ENCODE measurements at places on chromosomes 11 and 22. TPM values are rescaled to one million over a fixed set of nuclear protein-coding genes. Genes with fewer than 3 reads are reported as not detected.

- no peak for DNase-seq
These were observed 328.0 kb downstream of the MN1 start for GRCh38 chr22:27473533-27473932.

The ZNRF3 gene
- total RNA-seq = 0.79 TPM

The GDPD4 gene
- not detected for total RNA-seq

The CNIH2 gene
- total RNA-seq = 1.1 TPM

- DNase-seq = no peak
These were observed 58.4 kb upstream of the NUP50 start for GRCh38 chr22:45105281-45105702.

The MICALL1 gene
- 19.7 TPM for total RNA-seq

DNA sequence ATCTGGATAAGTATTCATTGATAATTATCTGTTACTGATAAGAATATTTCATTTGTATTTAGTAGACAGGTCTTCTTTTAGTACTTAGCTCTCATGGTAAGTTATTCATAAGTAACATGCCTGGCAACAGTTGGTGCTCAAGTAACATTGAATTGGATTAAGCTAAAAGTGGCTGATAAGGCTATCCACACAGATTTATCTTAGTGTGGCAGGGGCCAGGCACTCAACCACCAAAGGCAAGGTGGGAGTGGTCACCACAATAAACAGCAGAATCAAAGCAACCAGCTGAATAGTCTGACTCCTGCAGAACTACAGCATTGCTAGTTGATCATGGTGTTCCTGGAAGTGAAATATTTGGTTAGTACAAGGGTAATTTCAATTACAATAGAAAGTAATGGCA, 33.0 kb upstream of the NARS2 start:
- DNase-seq = no peak

- DNase-seq = no peak
These were observed 18.4 kb downstream of the DKK3 start for GRCh38 chr11:11989774-11990744.

The SLC1A2 gene
- total RNA-seq = not detected

DNA sequence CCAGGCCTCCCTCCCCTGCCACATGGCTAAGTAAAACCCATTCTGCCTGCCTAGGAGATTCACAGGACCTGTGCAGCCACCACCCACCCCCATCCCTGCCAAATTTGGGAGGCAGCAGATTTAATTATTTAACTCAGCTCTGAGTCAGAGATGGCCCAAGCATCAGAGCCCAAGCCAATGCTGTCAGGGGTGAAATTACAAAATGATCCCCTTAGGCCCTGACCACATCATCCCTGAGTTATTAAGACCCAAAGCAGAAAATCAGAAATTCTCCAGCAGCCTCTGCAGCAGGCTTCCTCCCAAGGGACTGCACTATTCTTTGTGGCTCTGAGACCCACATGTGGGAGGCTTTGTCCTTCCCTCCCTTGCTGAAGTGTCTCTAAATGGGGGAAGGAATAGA, 52.8 kb upstream of the RRAS2 start:
- no peak for DNase-seq

DNA sequence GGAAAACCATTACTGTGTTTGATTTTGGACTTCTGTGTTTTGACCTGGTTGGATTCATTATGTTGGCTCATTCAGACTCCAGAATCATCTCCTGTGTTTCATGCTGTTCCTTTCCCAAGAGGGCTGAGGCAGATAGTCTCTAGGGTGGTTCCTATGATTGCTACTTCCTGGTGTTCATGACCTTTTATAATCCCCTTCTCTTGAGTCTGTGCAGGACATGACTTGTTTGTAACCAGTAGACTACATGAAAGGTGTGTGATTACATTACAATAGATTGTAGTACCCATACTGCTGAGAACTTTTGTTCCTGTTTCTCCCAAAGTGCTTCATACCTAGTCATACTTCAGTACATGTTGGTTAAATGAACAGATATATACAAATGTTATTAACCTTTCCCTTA, 700.6 kb downstream of the METTL15 start:
- no peak for DNase-seq

The UPK3A gene
- total RNA-seq = not detected

GRCh38 chr11:60777572-60777971, 7.6 kb upstream of the MS4A10 start:
- DNase-seq = no peak

DNA sequence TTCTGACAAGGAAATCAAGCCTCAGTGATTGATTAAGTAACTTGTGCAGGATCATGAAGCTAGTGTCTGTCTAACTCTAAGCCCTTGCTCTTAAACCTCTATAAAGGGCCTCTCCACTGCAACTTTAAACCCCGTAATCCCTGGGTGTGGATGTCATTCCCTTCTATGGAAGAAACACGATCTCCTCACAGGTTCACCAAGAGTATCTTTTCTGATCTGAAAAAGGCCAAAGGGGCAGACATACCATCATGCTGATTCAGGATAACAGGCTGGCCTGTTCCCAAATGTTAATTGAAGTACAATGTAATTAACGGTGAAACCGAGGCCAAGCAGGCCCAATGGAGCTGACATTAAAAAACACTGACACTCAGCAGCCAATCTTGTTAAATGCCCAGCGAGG, 17.1 kb downstream of the TTC12 start:
- no peak for DNase-seq

DNA sequence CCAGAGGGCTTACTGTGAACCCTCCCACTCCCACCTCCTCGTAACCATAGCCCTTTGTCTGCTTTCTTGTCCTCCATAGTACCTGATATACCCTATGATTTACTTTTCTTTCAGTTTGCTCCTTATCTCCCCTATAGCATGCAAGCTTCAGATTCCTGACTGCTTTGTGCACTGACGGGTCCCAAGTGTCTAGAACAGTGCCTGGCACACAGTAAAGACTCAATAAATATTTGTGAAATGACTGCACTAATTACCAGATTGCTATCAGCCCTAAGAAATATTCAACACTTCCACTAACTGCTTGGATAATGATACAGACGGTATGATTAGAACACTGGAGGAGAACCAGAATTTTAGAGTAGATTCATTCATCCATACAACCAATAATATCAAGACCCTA, 33.0 kb downstream of the ISX start:
- DNase-seq = no peak

Data from activated CD8-positive, alpha-beta memory T cell treated with anti-CD3 and anti-CD28 coated beads, Interleukin-2, amount 10 ng/mL, durations not matched to agents 7 days and 5 days (primary cell).